ENCODE measurements at places on chromosomes 6 and 20.

- H3K27ac ChIP-seq, result no peak overlapping the region
- H3K27me3 ChIP-seq, result peaks cover 16% of the 10 kb centered on the region
- no peak overlapping the region for H3K4me3 ChIP-seq
Measured at GRCh38 chr20:4729265-4729664, 7.6 kb downstream of the PRND start.

- H3K36me3 ChIP-seq, result peaks cover 44% of the 10 kb centered on the region
- peak within 1 kb of the TSS; percentile 79 for H3K4me3 ChIP-seq
- H3K27ac ChIP-seq, result peak within 1 kb of the TSS; percentile 86
- ATAC-seq, result peak; percentile 84
- H3K27me3 ChIP-seq, result peaks cover 4% of the 10 kb centered on the region
Measured at GRCh38 chr6:43769526-43770371, at the start of gene VEGFA. TSS of gene VEGFA (plus strand) at chr6:43770211.

DNA sequence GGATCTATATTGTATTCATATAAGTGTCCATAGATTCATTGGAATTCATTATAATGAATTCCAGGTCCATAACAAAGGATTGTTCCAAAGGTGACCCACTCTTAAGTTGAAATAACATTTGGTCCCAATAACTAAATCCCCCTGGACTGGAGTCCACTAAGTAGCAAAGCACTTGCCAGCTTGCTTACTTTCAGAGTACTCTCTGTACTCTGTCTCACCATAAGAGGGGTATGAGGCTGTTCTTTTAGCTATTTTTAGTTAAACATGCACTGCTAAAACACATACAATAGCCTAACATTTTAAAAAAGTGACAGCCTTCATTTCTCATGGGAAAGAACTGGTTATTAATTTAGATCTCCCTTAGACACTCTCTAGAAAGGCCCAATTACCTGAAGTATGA is 16.7 kb upstream of the ARHGAP18 start:
- no peak overlapping the region for H3K27ac ChIP-seq
- H3K36me3 ChIP-seq, result no peaks in the 10 kb centered on the region

DNA sequence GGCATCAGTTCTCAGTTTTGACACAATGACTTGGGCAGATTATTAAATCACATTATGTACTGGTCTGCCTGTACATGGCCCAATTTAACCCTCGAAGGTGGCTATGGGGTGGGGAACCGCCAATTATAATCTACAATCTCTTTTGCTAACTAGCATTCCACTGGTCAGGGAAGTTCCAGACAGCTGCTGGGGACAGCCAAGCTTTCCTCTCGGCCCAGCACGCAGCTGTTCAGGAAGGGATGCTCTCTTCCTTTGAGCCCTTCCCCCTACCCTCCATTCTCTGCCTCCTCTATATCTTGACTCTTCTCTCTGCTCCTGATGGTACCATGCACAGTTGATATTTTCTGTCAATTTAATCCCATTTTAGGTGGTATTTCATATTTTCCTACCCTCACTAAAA is 233.5 kb upstream of the AGPAT4 start:
- H3K36me3 ChIP-seq, result no peaks in the 10 kb centered on the region
- no peak overlapping the region for H3K4me3 ChIP-seq
- no peaks in the 10 kb centered on the region for H3K4me1 ChIP-seq
- ATAC-seq, result no peak

- H3K27me3 ChIP-seq, result no peaks in the 10 kb centered on the region
- no peak overlapping the region for H3K4me3 ChIP-seq
- no peak for ATAC-seq
Measured at GRCh38 chr20:34637245-34638038, 39.5 kb downstream of the PIGU start.

GRCh38 chr20:5510446-5510845 is 193.7 kb upstream of the PROKR2 start:
- no peaks in the 10 kb centered on the region for H3K27me3 ChIP-seq
- no peak for ATAC-seq
- no peak overlapping the region for H3K27ac ChIP-seq
- H3K36me3 ChIP-seq, result no peaks in the 10 kb centered on the region
- H3K4me1 ChIP-seq, result no peaks in the 10 kb centered on the region

DNA sequence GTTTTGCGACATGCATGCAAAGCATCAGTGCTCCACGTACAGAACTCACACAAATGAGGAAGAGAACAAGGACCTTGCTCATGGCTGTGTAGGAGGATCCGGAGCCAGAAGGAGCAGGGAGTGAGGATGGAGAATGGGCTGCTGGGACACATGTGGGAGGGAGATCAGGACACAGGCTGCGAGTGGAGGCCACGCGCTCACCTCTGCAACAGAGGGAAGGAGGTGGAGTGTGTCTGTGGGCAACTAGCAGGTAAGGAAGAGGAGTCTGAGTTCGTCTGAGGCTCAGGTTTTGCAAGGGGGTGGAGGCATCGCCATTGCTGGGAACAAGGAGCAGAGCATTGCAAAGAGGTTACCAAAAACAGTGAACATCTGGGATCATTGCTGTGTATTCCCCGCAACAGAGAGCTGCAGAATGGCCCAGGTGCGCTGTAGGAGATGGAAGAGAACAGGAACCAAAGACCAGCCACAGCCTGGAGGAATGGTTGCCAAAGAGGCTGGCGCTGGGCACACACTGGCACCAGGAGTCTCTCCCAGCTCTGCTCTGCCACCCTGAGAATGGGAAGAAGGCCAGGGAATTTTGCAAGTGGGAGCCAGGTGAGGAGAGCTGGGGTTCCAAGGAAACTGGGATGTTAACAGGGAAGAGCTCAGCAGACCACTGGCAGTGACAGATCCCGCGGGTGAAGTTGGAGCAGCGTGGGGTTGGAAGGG is 90.0 kb upstream of the RPS6KA2 start:
- H3K4me1 ChIP-seq, result no peaks in the 10 kb centered on the region
- no peak for ATAC-seq
- H3K36me3 ChIP-seq, result no peaks in the 10 kb centered on the region
- H3K27me3 ChIP-seq, result no peaks in the 10 kb centered on the region
- no peak overlapping the region for H3K27ac ChIP-seq

GRCh38 chr6:151805286-151805840 is 2.1 kb upstream of the ESR1 start:
- H3K27ac ChIP-seq, result no peak overlapping the region
- peaks cover 46% of the 10 kb centered on the region for H3K27me3 ChIP-seq
- ATAC-seq, result no peak
- peaks cover 4% of the 10 kb centered on the region for H3K36me3 ChIP-seq

DNA sequence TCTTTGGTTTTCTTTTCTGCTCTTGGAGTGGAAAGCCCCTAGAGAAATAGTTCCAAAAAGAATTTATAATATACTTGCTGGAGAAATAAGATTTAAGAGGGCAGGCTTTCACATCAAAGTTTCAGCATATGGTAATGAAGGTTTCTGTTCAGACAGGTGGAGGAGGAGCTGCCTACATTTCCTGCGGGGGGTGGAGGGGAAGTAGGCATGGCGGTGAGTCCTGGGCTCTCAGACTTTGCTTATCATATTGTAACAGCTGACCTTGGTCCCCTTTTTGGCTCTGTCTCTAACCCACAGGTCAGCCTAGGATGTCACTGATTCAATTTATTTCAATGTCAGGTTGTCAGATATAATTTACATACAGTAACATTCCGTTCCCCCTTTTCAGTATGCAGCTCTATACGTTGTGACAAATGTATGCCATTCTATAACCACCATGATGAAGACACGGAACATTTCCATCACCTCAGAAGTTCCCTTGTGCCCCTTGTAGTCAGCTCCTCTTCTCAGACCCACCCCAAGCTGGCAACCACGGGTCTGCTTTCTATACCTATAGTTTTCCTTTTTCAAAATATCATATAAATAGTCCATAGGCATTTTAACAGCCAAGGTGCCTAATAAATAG is 77.6 kb upstream of the GGTLC1 start:
- H3K27me3 ChIP-seq, result no peaks in the 10 kb centered on the region
- peak; percentile 69 for ATAC-seq
- peak overlapping the region; percentile 49 for H3K27ac ChIP-seq
- H3K4me3 ChIP-seq, result peak overlapping the region; percentile 67
- H3K4me1 ChIP-seq, result peaks cover 10% of the 10 kb centered on the region
- H3K36me3 ChIP-seq, result no peaks in the 10 kb centered on the region

GRCh38 chr20:47854687-47855212 is 69.5 kb upstream of the SULF2 start:
- H3K27me3 ChIP-seq, result peaks cover 20% of the 10 kb centered on the region
- H3K4me3 ChIP-seq, result no peak overlapping the region
- H3K27ac ChIP-seq, result no peak overlapping the region
- no peaks in the 10 kb centered on the region for H3K36me3 ChIP-seq
- no peak for ATAC-seq

DNA sequence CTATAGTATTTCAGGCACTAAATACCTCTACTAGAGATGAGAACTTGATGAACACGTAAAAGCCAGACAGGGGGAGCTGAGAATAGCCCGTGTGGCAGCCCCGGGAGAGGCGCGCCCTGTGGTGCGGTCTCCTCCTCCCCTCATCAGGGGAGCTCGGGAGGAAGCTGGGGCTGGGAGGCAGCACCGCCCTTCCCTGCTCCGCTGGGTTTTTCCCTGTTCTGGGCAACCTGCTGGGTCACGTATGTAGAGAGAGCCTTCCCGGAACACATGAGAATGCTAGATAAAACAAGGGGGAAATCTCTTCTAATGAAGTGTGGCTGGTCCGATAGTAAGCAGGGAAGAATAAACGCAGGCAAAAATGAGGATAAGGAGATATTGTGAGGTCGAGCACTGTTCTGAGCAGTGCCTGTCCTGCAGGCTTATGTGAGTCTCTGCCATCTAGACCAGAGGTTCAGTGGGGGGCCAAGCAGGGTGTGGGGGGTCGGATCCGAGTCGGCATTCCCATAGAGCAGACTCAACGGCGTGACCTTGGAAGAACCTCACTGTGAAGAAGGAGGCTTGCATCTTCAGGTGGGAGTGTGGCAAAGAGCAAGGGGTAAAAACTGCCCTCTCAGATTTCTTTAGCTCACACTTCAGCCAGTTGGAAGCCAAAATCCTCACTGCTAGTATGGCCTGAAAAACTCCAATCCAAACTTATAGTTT is 13.4 kb upstream of the RPS6KA2 start:
- H3K27me3 ChIP-seq, result peaks cover 17% of the 10 kb centered on the region
- H3K4me1 ChIP-seq, result peaks cover 6% of the 10 kb centered on the region
- peak overlapping the region; percentile 38 for H3K27ac ChIP-seq
- peak overlapping the region; percentile 49 for H3K4me3 ChIP-seq
- H3K36me3 ChIP-seq, result no peaks in the 10 kb centered on the region

DNA sequence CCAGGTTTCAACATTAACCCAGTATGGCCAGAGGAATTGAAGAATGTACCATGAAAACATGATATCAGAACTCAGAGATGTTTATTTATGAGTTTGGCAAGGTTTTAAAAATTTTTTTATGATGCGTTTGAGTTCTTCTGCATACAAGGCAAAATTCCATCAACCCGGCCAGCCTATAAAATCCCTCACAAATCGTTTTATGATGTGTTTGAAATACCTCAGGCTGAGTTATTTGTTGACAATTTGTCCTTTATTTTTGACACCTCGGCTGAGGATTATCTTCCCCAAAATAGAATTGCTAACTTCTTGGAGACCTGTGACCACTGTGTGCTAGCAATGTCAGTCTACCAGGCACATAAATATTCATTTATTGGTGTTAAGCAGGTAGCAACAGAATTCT is 91.9 kb upstream of the SLC24A3 start:
- no peaks in the 10 kb centered on the region for H3K4me1 ChIP-seq
- H3K27ac ChIP-seq, result no peak overlapping the region
- no peak overlapping the region for H3K4me3 ChIP-seq
- H3K27me3 ChIP-seq, result no peaks in the 10 kb centered on the region
- no peaks in the 10 kb centered on the region for H3K36me3 ChIP-seq
- no peak for ATAC-seq

DNA sequence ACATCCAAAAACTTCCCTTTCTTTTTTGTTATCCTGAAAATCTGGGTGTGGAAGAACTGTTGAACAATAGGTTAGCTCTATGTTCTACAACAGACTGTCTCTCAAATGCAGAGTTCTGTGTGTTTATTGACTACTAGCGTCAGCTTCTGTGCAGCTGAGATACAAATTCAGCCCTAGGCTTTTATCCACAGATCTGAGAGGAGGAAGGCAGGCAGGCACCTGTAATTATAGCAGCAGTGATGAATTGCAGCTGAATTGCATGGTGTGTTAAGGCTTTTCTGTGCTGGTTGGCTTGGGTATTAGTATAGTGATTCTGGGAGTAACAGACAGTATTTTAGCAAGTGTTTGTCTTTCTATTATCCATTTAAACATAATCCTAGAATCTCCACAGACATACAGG is 24.4 kb downstream of the GRIK2 start:
- no peak for ATAC-seq
- H3K4me3 ChIP-seq, result no peak overlapping the region
- H3K4me1 ChIP-seq, result no peaks in the 10 kb centered on the region
- no peak overlapping the region for H3K27ac ChIP-seq

GRCh38 chr6:169641461-169642085 is 60.3 kb downstream of the WDR27 start:
- H3K36me3 ChIP-seq, result no peaks in the 10 kb centered on the region
- H3K4me1 ChIP-seq, result no peaks in the 10 kb centered on the region

DNA sequence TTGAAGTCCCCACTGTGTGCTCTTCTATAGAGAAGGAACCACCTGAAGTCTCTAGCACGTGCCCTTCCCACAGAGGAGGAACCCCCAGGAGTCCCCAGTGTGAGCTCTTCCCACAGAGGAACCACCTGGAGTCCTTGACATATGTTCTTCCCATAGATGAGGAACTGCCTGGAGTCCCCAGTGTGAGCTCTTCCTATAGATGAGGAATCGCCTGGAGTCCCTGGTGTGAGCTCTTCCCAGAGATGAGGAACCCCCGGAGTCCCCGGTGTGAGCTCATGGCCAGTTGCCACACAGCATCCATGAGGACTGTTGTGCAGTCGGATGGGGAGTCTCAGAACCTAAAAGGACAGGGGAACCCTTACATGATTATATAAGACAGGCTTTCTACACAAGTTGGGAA is 158.1 kb upstream of the THBS2 start:
- H3K4me1 ChIP-seq, result no peaks in the 10 kb centered on the region
- no peak overlapping the region for H3K27ac ChIP-seq
- H3K4me3 ChIP-seq, result no peak overlapping the region
- no peak for ATAC-seq
- H3K36me3 ChIP-seq, result no peaks in the 10 kb centered on the region
- peaks cover 35% of the 10 kb centered on the region for H3K27me3 ChIP-seq

GRCh38 chr6:26355366-26355765 is 9.6 kb upstream of the BTN3A2 start:
- no peak overlapping the region for H3K27ac ChIP-seq
- ATAC-seq, result no peak
- no peaks in the 10 kb centered on the region for H3K36me3 ChIP-seq

GRCh38 chr20:61166324-61166723 is 85.7 kb upstream of the CDH4 start:
- ATAC-seq, result no peak
- H3K36me3 ChIP-seq, result no peaks in the 10 kb centered on the region
- peaks cover 3% of the 10 kb centered on the region for H3K27me3 ChIP-seq
- H3K4me1 ChIP-seq, result no peaks in the 10 kb centered on the region
- no peak overlapping the region for H3K4me3 ChIP-seq

GRCh38 chr6:34383161-34383631 is 9.3 kb downstream of the NUDT3 start:
- ATAC-seq, result no peak
- no peak overlapping the region for H3K27ac ChIP-seq
- H3K27me3 ChIP-seq, result no peaks in the 10 kb centered on the region
- H3K36me3 ChIP-seq, result peaks cover 8% of the 10 kb centered on the region

Data from activated T-helper 17 cell treated with anti-CD3 and anti-CD28 coated beads, Interleukin-2, amount 50 U/mL, for 72 hours (primary cell).